MCF 10A (cell line): ENCODE measurements at places on chromosomes 1 and 21. TPM values are rescaled to one million over a fixed set of nuclear protein-coding genes. Genes with fewer than 3 reads are reported as not detected.

DNA sequence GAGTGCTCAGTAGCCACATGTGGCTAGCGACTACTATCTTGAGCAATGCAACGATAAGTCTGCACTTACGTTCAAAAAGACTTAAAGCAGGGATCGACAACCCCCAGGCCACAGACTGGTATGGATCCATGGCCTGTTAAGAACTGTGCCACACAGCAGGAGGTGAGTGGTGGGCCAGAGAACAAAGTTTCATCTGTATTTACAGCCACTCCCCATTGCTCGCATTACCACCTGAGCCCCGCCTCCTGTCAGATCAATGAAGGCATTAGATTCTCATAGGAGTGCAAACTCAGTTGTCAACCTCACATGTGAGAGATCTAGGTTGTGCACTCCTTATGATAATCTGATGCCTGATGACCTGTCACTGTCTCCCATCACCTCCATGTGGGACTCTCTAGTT is 103.6 kb upstream of the ZRANB2 start:
- H3K36me3 ChIP-seq = peaks cover 6% of the 10 kb centered on the region
- no peak overlapping the region for H3K4me3 ChIP-seq
- no peak for DNase-seq
- H3K27ac ChIP-seq = no peak overlapping the region

- H3K27me3 ChIP-seq = no peaks in the 10 kb centered on the region
- no peak for DNase-seq
- peaks cover 59% of the 10 kb centered on the region for H3K36me3 ChIP-seq
- H3K27ac ChIP-seq = peak overlapping the region; percentile 55
- H3K4me1 ChIP-seq = peaks cover 7% of the 10 kb centered on the region
- H3K4me3 ChIP-seq = no peak overlapping the region
Observed at GRCh38 chr1:160216301-160216700, 11.1 kb downstream of the PEA15 start.

ADGRB2 gene
- total RNA-seq = 1.5 and 1.7 TPM in 2 replicates

GRCh38 chr1:85894651-85895050 is 186.4 kb upstream of the ZNHIT6 start:
- H3K36me3 ChIP-seq = no peaks in the 10 kb centered on the region
- no peaks in the 10 kb centered on the region for H3K4me1 ChIP-seq
- H3K27ac ChIP-seq = no peak overlapping the region
- no peaks in the 10 kb centered on the region for H3K27me3 ChIP-seq
- H3K4me3 ChIP-seq = no peak overlapping the region
- DNase-seq = peak; percentile 57

GRCh38 chr1:160359559-160360226 is 7.2 kb upstream of the NHLH1 start:
- DNase-seq = no peak
- no peaks in the 10 kb centered on the region for H3K27me3 ChIP-seq
- H3K4me3 ChIP-seq = no peak overlapping the region
- peaks cover 62% of the 10 kb centered on the region for H3K36me3 ChIP-seq
- H3K4me1 ChIP-seq = peaks cover 5% of the 10 kb centered on the region
- H3K27ac ChIP-seq = no peak overlapping the region

SPRR2E gene
- total RNA-seq = not detected in 2 replicates

ADAMTS4 gene
- not detected in 2 replicates for total RNA-seq

- DNase-seq = no peak
- H3K27me3 ChIP-seq = no peaks in the 10 kb centered on the region
- peaks cover 39% of the 10 kb centered on the region for H3K36me3 ChIP-seq
- H3K4me1 ChIP-seq = peaks cover 37% of the 10 kb centered on the region
- no peak overlapping the region for H3K4me3 ChIP-seq
- H3K27ac ChIP-seq = no peak overlapping the region
Observed at GRCh38 chr1:154972213-154972516, 1.6 kb upstream of the SHC1 start.

MROH9 gene
- not detected in 2 replicates for total RNA-seq

DNA sequence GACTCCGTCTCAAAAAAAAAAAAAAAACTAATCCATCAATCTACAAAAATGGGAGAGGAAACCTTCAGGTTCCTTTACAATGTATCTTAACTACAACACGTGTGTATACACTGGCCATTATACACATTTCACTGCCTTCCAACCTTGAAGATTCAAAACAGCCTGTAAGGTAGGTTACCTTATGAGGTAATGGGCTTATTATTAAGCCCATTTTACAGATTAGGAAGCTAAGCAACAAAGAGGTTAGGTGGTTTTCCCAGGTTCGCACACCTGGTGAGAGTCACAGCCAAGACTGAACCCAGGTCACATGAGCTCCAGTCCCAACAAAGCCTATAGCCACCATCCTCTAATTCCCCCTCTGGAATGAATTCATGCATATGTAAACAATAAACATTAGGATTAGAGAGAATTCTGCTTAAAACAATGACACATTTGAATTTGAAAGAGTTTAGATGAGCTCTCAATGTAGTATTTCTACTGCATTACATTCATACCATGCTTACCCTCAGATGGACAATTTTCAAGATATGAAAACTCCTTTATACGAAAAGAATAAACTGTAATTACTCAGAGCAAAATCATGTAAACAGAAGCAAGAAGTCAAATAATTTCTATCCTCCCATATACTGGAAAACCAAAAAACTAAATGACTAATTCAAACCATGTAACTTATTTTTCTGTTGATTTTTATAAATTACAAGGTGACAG is 54.8 kb downstream of the EIF4G3 start:
- H3K4me3 ChIP-seq = no peak overlapping the region
- H3K36me3 ChIP-seq = peaks cover 8% of the 10 kb centered on the region
- no peaks in the 10 kb centered on the region for H3K27me3 ChIP-seq

- H3K4me1 ChIP-seq = no peaks in the 10 kb centered on the region
- H3K4me3 ChIP-seq = no peak overlapping the region
- H3K27ac ChIP-seq = no peak overlapping the region
- no peak for DNase-seq
Observed at GRCh38 chr1:118504867-118505266, 319.8 kb upstream of the SPAG17 start.

DNA sequence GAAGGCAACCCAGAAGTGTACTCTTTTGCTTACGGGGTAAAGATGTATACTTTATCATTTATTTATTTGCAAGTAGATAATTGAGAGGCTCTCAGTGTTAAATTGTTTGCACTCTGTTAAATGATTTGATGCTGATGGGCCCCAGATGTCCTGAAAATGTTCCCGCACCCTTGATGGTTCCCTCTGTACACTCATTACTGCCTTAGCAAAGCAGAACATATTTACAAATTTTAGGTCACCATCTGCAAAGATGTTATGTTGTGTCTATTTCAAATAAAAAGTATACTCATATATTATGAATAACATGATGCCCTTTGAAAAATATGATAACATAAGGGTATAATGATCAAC is 240.5 kb upstream of the SNX7 start:
- H3K27ac ChIP-seq = no peak overlapping the region
- H3K4me3 ChIP-seq = no peak overlapping the region
- no peaks in the 10 kb centered on the region for H3K4me1 ChIP-seq
- no peaks in the 10 kb centered on the region for H3K27me3 ChIP-seq
- DNase-seq = no peak
- no peaks in the 10 kb centered on the region for H3K36me3 ChIP-seq

- H3K4me3 ChIP-seq = no peak overlapping the region
- H3K27me3 ChIP-seq = no peaks in the 10 kb centered on the region
- no peaks in the 10 kb centered on the region for H3K4me1 ChIP-seq
- no peaks in the 10 kb centered on the region for H3K36me3 ChIP-seq
- H3K27ac ChIP-seq = no peak overlapping the region
Observed at GRCh38 chr1:193514397-193514796, 328.0 kb upstream of the B3GALT2 start.

GRCh38 chr1:207941665-207942064 is 30.7 kb upstream of the CD34 start:
- no peak overlapping the region for H3K4me3 ChIP-seq
- no peak overlapping the region for H3K27ac ChIP-seq
- peak; percentile 48 for DNase-seq
- peaks cover 6% of the 10 kb centered on the region for H3K4me1 ChIP-seq
- H3K36me3 ChIP-seq = no peaks in the 10 kb centered on the region
- H3K27me3 ChIP-seq = no peaks in the 10 kb centered on the region

GRCh38 chr1:214280386-214281020 is 456 bp upstream of the SMYD2 start:
- DNase-seq = peak; percentile 70
- peak overlapping the region; percentile 46 for H3K27ac ChIP-seq
- H3K4me1 ChIP-seq = peaks cover 37% of the 10 kb centered on the region
- peaks cover 6% of the 10 kb centered on the region for H3K36me3 ChIP-seq
- H3K27me3 ChIP-seq = no peaks in the 10 kb centered on the region
- peak overlapping the region; percentile 89 for H3K4me3 ChIP-seq

FCRL1 gene
- not detected in 2 replicates for total RNA-seq

DNA sequence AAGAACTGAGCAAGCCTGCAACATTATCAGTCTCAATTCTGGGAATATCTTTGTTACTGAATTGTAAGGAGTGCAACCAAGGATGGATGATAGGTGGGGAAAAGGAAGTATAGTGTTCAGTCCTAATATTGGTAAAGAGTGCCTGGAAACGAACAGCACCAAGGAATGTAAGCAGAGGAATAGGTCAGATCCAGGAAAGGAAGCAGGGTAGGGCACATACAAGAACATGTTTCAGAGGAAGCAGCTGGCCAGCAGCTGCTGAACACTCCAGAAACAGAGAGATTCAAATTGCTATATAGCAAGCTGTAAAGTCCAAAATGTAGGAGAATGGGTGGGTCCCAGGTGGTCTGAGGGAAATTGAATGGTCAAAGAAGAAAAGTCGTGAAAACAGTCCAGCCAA is 37.9 kb downstream of the CRB1 start:
- H3K4me3 ChIP-seq = no peak overlapping the region
- no peaks in the 10 kb centered on the region for H3K27me3 ChIP-seq
- H3K36me3 ChIP-seq = no peaks in the 10 kb centered on the region

NME7 gene
- 36.5 and 46.8 TPM in 2 replicates for total RNA-seq

DNA sequence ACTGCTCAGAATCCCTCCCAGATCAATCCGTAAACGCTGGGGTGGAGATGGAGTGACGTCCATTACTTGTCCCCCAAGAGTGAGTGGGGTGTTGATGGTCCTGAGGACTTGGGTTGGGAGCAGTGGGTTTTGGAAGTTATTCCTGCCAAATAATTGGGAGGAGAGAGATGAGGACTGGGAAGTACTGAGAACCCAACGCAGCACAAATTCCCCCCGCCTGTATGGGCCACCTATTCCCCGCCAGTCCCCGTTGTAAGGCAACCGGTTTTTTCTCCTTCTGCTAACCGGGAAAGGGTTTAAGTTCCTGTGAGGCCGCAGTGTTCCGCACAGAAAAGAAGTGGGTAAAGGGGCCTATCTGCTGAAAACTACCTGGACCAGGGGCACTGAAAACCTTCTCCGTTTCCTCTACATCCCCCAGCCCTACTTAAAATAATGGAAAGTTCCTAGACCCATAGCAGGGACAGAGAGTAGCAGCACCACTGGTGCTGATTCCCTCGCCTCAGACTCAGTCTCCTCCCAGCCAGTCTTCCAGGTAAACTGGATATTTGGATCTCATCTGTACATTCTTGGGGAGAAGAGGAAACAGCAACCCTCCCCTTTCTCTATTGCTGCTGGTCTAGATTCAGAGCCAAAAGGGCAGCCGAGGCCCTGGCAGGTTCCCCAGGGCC is 738 bp downstream of the LURAP1 start:
- H3K27me3 ChIP-seq = no peaks in the 10 kb centered on the region
- DNase-seq = peak; percentile 9
- peak overlapping the region; percentile 75 for H3K4me3 ChIP-seq
- H3K36me3 ChIP-seq = peaks cover 4% of the 10 kb centered on the region

GRCh38 chr1:201761178-201761577 is 67.8 kb upstream of the IPO9 start:
- H3K27me3 ChIP-seq = no peaks in the 10 kb centered on the region
- peak overlapping the region; percentile 73 for H3K27ac ChIP-seq
- DNase-seq = no peak
- H3K4me3 ChIP-seq = no peak overlapping the region
- peaks cover 11% of the 10 kb centered on the region for H3K36me3 ChIP-seq

GRCh38 chr1:202944438-202944921 is 13.6 kb downstream of the ADIPOR1 start:
- H3K36me3 ChIP-seq = peaks cover 100% of the 10 kb centered on the region
- H3K4me1 ChIP-seq = no peaks in the 10 kb centered on the region
- no peaks in the 10 kb centered on the region for H3K27me3 ChIP-seq
- no peak overlapping the region for H3K4me3 ChIP-seq
- H3K27ac ChIP-seq = no peak overlapping the region

STXBP3 gene
- 47.4 and 58.4 TPM in 2 replicates for total RNA-seq

- peak; percentile 75 for DNase-seq
- no peak overlapping the region for H3K27ac ChIP-seq
- H3K36me3 ChIP-seq = peaks cover 5% of the 10 kb centered on the region
- H3K4me3 ChIP-seq = no peak overlapping the region
- H3K4me1 ChIP-seq = peaks cover 8% of the 10 kb centered on the region
Observed at GRCh38 chr1:40951943-40952743, 27.4 kb upstream of the CTPS1 start.

GRCh38 chr1:39080269-39080826 is 54.2 kb downstream of the NDUFS5 start:
- no peaks in the 10 kb centered on the region for H3K36me3 ChIP-seq
- H3K27me3 ChIP-seq = peaks cover 11% of the 10 kb centered on the region
- no peaks in the 10 kb centered on the region for H3K4me1 ChIP-seq

- no peak for DNase-seq
- H3K4me1 ChIP-seq = peaks cover 7% of the 10 kb centered on the region
- H3K36me3 ChIP-seq = no peaks in the 10 kb centered on the region
Observed at GRCh38 chr1:182634306-182635072, 30.3 kb upstream of the RGS16 start.

GRCh38 chr1:174841747-174842146 is 158.0 kb upstream of the CACYBP start:
- H3K4me1 ChIP-seq = no peaks in the 10 kb centered on the region
- H3K36me3 ChIP-seq = no peaks in the 10 kb centered on the region
- no peak for DNase-seq
- no peak overlapping the region for H3K4me3 ChIP-seq

- no peaks in the 10 kb centered on the region for H3K4me1 ChIP-seq
- H3K4me3 ChIP-seq = no peak overlapping the region
- H3K36me3 ChIP-seq = peaks cover 6% of the 10 kb centered on the region
- H3K27me3 ChIP-seq = peaks cover 24% of the 10 kb centered on the region
- DNase-seq = no peak
Observed at GRCh38 chr1:50038237-50038809, 14.6 kb upstream of the AGBL4 start.

GCSAML gene
- total RNA-seq = not detected in 2 replicates

HPDL gene
- 0.37 TPM in 1 of 2 replicates, not detected in the other for total RNA-seq

DNA sequence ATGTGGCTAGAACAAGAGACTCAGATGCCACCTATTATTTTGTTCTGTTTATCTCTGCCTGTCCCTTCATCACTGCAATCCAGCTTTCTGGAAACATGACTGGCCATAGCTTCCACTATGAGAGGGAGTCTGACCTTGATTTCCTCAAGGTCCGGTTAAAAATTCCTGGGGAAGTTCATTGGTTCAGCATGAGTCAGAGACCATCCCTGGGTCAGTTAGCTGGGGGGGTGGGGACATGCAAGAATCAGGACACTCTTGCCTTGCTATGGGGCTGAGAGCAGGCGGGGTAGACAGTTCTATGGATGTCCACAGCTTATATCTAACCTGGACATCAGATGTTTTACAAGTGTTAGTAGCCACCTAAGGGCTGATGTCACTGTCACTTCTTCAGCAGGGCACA is 81.1 kb downstream of the TENT5C start:
- peaks cover 31% of the 10 kb centered on the region for H3K27me3 ChIP-seq
- H3K27ac ChIP-seq = no peak overlapping the region
- DNase-seq = peak; percentile 18
- H3K36me3 ChIP-seq = no peaks in the 10 kb centered on the region

KRTAP19-3 gene
- not detected in 2 replicates for total RNA-seq
